ENCODE measurements at places on chromosomes 6 and 20.
A peak's percentile ranks its signal among the peaks of the same experiment; 100 is the strongest.

- DNase-seq, result no peak
Observed at GRCh38 chr20:48041078-48041780, 255.9 kb upstream of the SULF2 start.

- no peak for DNase-seq
Observed at GRCh38 chr6:125245523-125246264, 56.1 kb downstream of the HDDC2 start.

DNA sequence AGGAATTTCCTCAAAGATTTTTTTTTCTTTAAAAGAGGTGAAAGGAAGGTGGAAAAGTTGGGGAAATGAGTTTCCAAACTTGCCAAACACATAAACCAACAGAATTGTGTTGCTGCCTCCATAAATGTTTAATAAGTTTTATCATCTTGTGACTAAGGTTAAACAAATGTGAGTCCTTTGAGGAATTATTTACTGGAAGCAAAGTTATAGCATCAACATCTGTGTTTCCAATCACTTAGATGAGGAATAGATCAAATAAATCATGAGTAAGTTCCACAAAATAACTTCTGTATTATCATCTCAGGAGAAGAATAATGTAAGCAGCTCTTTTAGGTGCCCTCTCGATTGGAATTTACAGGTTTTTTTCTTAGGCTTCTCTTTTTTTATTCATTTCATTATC lies 20.5 kb downstream of the TSHZ2 start:
- DNase-seq, result no peak

GRCh38 chr6:145929037-145929633 lies 35.0 kb downstream of the SHPRH start:
- no peak for DNase-seq

DNA sequence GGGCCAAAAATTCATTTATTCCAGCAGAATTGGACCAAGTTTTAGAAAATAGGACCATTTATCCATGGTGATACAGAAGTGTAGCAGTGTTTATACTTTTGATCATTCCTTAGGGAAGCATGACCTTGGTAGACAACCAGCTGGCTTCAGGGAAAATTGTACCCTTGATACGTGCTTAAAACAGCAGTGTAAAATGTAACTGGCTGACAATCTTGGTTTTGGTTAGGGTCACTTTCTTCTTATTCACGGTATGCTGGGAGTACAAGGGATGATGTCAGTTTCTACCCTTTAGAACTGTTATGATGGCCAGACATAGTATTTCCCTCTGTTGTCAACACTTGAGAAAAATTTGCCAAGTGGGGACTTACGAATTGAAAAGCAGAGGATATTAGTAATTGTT lies 157.1 kb downstream of the BCKDHB start:
- DNase-seq, result no peak

DNA sequence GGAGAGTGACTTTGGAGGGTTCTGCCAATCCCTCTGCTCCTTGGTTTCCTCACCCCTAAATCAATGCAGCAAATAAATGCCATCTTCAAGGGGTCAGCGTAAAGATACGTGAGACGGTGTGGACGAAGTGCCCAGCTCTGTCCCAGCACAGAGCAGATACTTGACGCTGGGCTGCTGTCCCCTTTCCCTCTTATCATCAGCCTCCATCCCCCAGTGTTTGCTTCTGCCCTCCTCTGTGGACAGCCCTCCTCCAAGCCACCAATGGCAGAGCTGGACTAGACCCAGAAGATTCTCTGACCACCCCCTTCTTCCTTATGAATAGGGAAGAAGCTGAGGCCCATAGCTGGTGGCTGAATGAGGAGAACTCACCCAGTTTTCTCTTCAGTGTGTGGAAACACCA lies 17.7 kb upstream of the PI16 start:
- DNase-seq, result no peak

GRCh38 chr6:15326067-15326614 lies 80.3 kb downstream of the JARID2 start:
- no peak for DNase-seq

DNA sequence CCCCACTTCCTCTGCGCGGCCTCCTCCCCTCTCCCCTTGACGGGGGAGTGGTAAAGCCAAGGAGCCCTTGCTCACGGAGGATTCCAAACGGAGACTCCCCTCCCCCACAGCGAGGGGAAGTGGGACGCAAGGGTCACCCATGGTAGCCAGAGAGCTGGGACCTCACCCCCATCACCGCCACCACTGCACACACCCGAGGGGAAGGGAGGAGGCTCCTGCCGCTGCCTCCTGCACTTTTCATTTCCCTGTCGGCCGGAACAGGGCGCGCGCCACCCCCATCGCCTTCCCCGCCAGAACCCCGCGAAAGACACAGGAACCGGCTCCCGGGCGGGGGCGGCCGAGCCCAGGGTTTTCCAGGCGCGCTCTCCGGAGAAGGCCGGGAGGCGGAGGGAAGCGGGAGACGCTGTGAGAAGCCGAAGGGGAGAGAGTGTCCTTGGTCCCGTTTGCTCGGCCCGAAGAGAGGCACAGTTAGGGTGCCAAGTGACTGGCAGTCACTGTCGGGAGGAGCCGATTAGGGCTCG lies 789 bp downstream of the CCND3 start:
- no peak for DNase-seq

GRCh38 chr20:12617076-12617475 lies 391.7 kb upstream of the SPTLC3 start:
- no peak for DNase-seq

DNA sequence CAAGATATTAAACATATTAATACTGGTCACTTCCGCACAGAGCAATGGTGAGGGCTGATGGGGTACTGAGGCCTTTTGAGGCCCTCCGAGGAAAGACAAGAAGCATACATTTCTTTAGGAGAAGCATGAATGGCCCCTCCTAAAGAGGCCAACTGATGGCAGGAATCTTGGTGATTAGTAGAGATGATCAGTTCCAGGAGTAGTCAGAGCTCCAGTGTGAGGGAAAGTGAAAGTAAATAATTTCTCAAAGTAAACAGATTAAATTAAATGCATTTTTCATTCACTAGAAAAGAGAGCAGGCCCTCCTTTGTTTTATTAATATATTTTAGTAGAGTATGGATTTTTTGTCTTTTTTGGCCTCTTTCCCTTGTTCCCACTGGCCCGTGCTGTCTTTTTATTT lies 38.2 kb downstream of the NOX3 start:
- no peak for DNase-seq

GRCh38 chr6:7769702-7770101 lies 43.8 kb downstream of the BMP6 start:
- no peak for DNase-seq

- DNase-seq, result no peak
Observed at GRCh38 chr6:150002710-150003109, 22.6 kb downstream of the RAET1L start.

GRCh38 chr6:112321941-112322424 lies 25.1 kb upstream of the RFPL4B start:
- no peak for DNase-seq

GRCh38 chr6:21200134-21200870 lies 393.2 kb upstream of the SOX4 start:
- no peak for DNase-seq

GRCh38 chr6:154969796-154970195 lies 25.3 kb upstream of the TIAM2 start:
- DNase-seq, result no peak

DNA sequence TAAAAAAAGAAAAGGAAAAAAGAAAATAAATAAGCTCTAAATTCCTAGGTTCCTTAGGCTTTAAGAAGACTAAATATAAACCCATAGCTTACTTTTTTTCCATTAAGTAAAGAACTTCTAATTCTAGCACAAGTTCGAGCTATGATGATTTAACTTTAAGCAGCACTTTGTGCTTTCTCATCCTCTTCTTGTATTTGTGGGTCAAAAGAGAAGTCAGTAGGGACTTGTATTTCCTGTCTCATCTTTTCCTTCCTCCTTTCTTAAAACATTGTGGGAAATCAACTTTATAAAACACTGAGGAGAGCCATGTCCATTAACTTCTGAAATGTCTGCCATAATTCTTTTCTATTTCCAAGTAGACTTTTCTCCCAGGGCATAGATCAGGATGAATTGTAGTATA lies 637.7 kb upstream of the CITED2 start:
- no peak for DNase-seq

DNA sequence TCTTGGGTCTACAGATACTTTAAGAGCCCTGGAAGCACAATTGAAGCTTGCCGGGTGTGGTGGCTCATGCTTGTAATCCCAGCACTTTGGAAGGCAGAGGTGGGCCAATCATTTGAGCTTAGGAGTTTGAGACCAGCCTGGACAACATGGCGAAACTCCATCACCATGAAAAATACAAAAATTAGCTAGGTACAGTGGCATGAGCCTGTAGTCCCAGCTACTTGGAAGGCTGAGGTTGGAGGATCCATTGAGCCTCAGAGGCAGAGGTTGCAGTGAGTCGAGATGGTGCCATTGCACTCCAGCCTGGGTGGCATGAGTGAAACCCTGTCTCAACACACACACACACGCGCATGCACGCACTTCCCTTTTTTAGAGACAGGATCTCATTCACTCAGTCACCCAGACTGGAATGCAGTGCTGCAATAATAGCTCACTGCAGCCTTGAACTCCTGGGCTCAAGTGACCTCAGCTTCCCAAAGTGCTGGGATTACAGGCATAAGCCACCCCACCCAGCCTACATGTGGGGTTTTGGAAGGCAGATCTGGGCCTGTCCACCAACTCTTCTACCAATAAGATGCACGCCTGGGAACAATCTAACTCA lies 182.5 kb upstream of the JARID2 start:
- no peak for DNase-seq

DNA sequence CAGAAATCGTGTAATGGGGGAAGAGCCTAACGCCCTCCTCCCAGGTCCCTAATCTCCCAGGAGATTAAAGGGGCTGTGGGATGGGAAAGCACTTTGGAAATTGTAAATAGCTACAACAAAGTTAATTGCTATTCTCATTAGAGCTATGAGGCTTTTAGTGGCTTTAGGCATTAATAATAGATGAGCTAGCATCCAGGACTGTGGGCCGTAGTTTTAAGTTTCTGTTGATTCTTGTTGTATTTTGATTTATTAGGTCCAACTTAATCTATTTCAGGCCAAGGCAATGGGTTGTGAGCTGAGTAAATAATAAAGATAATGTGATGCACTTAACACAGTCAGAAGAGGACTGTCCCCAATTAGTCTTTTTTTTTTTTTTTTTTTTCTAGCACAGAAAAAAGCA lies 67.7 kb downstream of the ANKRD6 start:
- peak; percentile 58 for DNase-seq

GRCh38 chr6:5160206-5160605 lies 75.1 kb downstream of the PPP1R3G start:
- no peak for DNase-seq

DNA sequence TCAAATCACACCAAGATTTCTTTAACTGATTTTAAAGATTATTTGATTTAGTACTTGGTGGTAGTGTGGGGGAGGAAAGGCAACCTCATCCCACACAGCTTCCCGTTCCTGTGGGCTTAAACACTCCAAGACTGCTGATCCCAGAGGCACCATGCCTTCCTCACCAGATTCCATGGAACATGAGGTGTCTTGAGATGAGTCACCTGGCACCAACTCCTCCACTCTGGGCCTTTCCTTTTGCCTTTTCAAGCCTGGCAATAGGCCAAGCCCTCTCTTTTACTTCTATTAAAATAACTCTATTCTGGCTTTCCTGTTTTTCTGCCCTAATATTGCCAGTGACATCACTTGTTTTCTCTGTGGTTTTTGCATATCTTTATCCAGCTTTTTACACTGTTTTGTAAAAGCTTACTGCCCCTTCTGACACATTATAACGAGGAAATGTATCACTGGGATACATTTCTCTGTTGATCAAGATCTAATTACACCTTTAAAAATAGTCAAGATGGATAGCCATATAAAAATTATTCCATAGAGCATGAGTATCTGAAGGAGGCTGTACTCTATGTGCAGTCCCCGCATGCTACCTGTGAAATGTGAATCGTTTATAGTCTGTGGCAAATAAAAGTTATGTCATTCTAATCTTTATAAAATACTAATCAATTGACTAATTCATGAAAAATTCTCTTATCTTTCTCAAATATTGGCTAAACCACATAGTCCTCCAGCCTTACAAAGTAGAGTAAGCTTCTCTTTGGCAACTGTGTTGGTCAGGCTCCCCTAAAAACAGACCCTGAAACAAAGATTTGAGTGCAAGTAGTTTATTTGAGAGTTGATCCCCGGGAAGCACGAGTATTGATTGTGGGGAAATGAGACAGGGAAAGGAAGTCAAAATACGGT lies 257.8 kb upstream of the KCNQ5 start:
- no peak for DNase-seq

- DNase-seq, result no peak
Observed at GRCh38 chr20:61705386-61706258, 360.1 kb downstream of the TAF4 start.

GRCh38 chr6:57221191-57221935 lies 744 bp downstream of the RAB23 start:
- DNase-seq, result peak; percentile 11

DNA sequence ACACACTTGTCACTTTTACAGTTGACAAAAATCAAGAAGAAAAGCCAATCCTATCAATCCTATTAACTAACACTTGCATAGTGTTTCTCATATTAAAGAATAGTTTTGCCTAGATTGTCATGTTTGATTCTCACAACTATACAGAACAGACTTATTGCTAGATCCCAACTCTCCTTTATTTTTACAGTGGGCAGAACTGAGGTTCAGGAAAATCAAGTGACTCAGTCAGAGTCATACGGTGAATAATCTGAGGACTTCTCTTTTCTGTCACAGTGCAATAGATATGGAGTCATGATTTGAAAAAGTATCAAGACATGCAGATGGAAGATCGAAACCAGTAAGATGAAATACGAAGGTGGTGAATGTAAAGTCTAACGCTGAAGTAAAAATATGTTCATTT lies 195.1 kb upstream of the CITED2 start:
- DNase-seq, result no peak

DNA sequence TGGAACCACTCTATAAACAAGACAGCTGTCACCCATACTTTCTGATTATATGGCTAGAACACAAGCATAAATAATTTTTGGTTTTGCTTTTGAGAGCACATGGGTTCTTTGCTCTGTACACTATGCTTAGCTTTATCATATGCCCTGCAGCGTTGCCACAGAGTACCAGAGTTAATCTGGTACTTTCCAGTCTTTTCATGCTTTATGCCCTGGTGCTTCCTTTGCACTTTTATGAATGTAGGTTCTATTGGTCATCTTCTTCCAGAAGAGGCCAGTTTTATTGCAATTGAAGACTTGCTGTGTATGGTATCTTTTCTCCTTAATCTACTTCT lies 20.8 kb downstream of the SHLD1 start:
- no peak for DNase-seq
